Stimulated activated CD8-positive, alpha-beta memory T cell treated with anti-CD3 and anti-CD28 coated beads, Interleukin-4, amount 100 ng/mL, for 1 hour (primary cell): ENCODE measurements at places on chromosomes 13 and 19.

DNA sequence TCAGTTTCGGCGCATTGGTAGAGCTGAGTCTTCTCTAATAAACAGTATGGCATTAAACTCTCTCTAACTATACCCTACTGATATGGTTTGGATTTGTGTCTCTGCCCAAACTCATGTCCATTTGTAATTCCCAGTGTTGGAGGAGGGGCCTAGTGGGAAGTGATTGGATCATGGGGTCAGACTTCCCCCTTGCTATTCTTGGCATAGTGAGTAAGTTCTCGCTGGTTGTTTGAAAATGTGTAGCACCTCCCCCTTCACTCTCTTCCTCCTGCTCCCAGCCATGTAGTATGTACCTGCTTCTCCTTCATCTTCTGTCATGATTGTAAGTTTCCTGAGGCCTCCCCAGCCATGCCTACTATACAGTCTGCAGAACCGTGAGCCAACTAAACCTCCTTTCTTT, 682.7 kb upstream of the ARGLU1 start:
- DNase-seq, result no peak

- no peak for DNase-seq
These were observed 47.9 kb upstream of the CEACAM21 start for GRCh38 chr19:41528106-41528505.

- no peak for DNase-seq
These were observed 178.8 kb downstream of the KCTD12 start for GRCh38 chr13:76707360-76707759.

- no peak for DNase-seq
These were observed 61.2 kb downstream of the CDADC1 start for GRCh38 chr13:49308921-49309408.

- no peak for DNase-seq
These were observed 161.9 kb downstream of the B3GLCT start for GRCh38 chr13:31361673-31362072.

DNA sequence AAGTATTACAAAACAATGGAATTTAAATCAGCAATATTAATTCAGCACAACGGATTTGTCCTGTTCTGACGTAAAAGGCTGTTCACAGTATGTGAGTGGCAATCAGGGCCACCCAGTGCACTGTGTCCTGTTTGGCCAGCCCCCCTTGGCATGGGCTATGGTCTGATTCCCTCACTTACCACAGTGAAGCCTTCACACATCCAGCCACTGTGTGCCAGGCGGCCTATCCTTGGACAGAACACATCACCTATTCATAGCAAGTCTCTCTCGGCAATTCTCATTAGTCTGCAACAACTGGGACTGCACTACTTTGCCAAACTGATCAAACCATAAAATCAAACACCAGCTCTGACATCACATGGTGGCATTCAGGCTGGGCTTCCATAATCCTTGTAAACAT, 221.5 kb upstream of the TSHZ3 start:
- no peak for DNase-seq

DNA sequence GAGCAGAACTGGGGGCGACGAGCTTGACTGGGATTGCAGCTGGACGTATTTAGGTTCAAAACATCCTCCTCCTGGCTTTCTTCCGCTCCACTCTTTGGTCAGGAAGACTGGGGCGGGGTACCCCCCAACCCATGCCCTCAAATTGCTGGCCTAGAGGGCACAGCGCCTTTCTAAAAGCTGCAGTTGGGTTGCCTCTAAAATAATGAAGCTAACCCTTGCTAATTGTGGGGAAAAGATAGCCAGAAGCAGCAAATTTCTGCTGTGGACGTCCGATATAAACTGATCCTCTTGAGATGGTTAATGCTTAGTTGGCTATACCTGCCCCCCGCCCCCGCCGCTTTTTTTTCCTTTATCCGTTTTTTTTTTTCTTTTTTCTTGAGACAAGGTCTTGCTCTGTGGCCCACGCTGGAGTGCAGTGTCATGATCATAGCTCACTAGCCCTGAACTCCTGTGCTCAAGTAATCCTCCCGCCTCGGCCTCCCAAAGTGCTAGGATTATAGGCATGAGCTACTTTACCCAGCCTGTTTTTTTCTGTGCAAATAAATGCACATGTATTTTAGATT, 754 bp upstream of the CHERP start:
- DNase-seq, result no peak
